ENCODE measurements at places on chromosomes 13 and 19.

DNA sequence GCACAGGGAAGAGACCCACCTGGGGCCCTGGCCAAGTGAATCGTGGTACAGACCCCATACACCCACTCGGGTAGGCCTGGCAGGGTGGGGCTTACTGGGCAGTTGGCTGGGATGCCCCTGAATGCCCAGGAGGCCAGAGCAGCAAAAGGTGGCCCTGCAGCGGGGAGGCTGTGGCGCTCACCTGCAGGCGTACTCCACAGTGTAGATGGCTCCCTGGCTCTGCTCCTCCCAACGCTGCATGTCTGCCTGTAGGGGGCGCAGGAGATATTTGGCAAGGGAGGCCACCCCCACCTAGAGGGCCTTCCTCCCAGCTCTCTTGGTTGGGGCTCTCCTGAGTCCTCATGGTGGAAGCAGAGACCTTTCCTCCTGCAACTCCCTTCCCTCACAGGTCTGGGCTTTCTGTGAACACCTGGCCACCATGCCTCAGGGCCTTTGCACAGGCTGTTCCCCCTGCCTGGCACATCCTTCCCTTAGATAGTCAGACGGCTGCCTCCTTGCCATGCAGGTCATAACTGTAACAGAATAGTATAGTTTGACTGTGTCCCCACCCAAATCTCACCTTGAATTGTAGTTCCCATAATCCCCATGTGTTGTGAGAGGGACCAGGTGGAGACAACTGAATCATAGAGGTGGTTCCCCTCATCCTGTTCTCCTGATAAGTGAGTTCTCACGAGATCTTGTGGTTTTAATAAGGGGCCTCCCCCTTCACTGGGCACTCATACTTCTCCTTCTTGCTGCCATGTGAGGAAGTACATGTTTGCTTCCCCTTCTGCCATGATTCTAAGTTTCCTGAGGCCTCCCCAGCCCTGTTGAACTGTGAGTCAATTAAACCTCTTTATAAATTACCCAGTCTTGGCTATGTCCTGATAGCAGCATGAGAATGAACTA lies 5.9 kb downstream of the BORCS8 start:
- DNase-seq: peak; percentile 50

GRCh38 chr19:39098365-39099269 lies 14.4 kb downstream of the ACP7 start:
- no peak for DNase-seq

GRCh38 chr13:54637366-54637765 lies 1608.8 kb downstream of the OLFM4 start:
- no peak for DNase-seq

- no peak for DNase-seq
Observed at GRCh38 chr19:53823380-53824120, 564 bp downstream of the NLRP12 start.

DNA sequence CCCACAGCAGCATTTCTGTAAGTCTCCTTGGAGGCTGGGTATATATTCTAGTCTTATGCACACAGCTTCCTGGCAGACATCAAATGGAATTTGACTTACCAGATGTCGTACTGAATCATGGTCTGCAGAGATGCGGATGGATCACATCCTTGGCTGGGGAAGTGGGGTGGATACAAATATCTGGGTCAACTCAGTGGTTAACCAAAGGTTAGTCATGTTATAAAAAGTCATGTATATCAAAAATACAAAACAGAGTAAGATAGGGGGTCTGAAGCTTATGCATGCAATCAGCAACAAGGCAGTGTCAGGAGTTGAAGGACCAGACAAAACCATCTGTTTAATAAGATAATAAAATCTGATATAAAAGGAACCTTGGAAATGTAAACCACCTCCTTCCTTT lies 61.9 kb downstream of the WASF3 start:
- no peak for DNase-seq

GRCh38 chr13:50549221-50549942 lies 294.1 kb downstream of the DLEU7 start:
- DNase-seq: no peak

GRCh38 chr13:47903836-47904235 lies 97.2 kb downstream of the SUCLA2 start:
- no peak for DNase-seq

DNA sequence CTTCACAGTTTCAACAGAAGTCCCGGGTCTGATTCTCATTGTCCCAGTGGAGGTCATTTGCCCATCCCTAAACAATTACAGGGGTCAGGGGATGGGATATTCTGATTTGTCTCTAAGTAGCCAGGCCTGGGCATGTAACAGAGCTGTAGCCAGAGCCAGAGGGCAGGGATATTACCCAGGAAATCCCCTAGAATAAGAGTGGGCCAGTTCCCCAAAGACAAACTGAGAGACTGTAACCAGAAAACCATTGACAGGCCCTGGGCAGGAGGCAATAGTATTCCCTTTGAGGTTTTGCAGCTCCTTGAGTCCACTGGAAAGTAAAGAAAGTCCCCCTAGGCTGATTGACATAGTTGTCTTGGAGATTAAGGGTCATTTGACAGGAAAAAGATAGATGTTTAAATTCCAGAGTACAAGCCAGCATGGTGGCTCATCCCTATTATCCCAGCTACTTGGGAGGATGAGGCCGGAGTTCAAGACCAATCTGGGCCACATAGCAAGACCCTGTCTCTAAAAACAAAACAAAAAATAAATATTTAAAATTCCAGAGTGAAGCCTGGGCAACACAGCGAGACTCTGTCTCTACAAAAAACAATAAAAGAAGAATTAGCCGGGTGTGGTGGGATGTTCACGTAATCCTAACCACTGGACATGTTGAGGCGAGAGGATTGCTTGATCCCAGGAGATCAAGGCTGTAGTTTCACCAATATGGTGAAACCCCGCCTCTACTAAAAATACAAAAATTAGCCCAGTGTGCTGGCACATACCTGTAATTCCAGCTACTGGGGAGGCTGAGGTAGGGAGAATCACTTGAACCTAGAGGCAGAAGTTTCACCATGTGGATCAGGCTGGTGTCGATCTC lies 1.9 kb upstream of the SDHAF1 start:
- DNase-seq: no peak

- no peak for DNase-seq
Observed at GRCh38 chr19:21680026-21680425, 87.4 kb downstream of the ZNF100 start.

- DNase-seq: no peak
Observed at GRCh38 chr13:37340901-37341670, 235.6 kb upstream of the CSNK1A1L start.

- DNase-seq: no peak
Observed at GRCh38 chr13:24747248-24748060, 16.5 kb upstream of the RNF17 start.

DNA sequence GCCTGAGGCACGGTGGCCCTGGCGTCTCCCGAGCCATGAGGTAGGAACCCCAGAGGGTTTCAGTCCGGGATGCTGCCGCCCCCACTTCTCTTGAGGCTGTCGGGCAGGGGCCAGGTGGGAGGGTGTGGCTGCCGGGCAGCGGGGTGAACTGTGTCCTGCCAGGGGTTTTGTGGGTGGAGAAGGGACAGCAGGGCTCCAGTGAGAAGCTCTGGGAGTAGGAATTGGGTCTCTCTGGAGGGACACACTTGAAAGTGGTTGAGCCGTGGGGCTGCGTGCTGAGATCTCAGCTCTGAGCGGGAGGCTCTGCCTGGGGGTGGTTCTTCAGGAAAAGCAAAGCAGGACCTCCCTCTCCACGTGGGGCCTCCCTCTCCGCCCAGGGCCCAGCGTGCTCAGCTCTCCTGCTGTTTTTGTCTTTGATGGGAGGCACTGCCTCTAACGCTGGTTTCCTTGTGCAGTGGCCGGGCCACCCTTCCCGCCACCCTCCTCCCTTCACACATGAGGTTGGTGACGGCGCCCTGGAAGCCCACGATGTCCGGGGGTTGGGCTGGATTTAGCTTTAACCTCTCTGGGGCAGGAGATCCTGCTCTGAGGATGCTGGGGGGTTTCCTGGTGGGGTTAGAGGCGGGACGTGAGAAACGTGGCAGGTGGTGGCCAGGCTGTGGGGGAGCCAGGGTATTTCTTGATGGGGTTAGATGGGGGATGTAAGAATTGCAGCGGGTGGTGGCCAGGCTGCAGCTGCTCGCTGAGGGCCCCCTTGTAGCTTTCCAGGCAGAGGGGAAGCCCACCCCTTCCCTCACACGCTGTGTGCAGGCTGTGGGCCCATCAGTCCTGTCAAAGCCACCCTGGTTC lies 15.3 kb upstream of the ZNF554 start:
- no peak for DNase-seq

- no peak for DNase-seq
Observed at GRCh38 chr13:79427883-79428282, 21.8 kb upstream of the RBM26 start.

- DNase-seq: no peak
Observed at GRCh38 chr13:21235174-21235573, 58.7 kb downstream of the MRPL57 start.

DNA sequence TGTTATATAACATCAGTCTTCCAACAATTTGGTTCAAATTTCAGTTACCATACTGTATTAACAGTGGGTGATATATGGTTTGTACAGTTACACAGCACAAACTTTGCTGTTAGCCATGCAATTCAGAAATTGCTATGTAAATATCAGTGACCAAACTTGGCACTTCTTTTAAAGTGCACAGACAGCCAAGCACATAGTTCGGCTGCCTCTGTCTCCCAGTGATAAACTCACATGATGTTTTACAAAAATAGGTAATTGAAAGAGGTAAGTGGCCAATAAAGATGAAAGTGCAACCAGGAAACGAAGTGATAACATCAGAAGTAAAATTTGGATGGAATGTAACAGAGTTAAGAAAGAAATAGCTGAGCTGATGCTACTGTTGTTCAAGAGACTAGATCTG lies 143.9 kb downstream of the PCDH9 start:
- DNase-seq: no peak

GRCh38 chr13:95924389-95924994 lies 128.7 kb downstream of the UGGT2 start:
- no peak for DNase-seq

DNA sequence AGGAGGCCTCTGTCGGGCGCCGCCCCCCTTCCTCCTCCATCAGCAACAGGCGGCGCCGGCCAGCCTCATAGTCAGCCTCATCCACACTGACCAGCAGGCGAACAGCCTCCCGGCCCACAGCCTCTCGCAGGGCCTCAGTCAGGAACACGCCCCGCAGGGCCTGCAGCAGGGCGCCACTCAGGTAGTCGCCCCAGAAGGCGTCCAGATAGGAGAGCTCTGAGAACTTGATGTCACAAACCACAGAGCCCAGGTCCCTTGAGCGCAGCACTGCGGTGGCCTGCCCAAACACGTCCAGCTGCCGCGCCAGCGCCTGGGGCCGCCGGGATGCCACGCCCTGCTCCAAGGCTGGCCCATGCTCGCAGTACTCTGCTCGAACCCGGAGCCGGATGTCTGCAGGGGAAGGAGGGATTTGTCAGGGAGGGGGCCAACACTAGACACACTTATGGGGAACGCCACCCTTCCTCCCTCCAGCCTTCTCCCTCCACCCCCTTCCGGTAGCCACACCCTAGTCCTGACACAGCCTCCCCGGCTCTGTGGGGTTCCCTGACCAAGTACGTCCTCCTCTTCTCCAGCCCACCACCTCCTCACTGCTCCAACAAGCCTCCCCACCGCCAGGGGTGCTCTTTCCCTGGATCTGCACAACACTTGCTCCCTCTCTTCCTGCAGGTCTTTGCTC lies 17.9 kb downstream of the DEDD2 start:
- DNase-seq: no peak

DNA sequence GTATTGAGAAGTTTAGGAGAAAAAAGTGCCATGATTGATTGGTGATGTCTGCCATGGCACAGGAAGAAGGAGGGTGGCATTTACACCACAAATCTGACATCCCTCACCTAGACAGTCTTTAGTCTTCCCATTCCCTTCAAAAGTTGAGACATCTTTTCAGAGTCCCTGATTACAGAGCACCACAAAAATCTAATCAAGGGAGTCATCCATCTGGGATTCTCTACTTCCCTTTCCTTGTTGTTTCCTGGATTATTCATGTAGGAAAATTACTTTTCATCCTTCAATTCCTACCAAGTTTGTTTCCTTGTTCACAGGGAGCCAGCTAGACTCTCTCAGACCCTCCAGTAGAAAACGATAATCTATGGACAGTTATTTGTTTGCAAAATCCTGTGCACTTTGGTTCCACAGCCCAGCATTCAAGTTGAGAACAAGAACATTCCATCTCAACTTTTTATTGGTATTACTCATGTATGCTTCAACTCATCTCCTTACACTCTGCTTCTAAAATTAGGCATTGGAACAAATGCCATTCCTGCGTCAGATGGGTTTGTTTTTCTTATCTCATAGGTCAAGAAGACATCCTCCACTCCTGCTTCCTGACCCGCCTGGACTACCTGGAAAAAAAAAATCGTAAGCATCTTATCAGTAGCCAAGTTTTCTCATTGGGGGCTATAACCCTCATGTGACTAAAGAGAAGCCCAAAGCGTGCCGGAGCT lies 259.9 kb downstream of the FOXO1 start:
- no peak for DNase-seq

DNA sequence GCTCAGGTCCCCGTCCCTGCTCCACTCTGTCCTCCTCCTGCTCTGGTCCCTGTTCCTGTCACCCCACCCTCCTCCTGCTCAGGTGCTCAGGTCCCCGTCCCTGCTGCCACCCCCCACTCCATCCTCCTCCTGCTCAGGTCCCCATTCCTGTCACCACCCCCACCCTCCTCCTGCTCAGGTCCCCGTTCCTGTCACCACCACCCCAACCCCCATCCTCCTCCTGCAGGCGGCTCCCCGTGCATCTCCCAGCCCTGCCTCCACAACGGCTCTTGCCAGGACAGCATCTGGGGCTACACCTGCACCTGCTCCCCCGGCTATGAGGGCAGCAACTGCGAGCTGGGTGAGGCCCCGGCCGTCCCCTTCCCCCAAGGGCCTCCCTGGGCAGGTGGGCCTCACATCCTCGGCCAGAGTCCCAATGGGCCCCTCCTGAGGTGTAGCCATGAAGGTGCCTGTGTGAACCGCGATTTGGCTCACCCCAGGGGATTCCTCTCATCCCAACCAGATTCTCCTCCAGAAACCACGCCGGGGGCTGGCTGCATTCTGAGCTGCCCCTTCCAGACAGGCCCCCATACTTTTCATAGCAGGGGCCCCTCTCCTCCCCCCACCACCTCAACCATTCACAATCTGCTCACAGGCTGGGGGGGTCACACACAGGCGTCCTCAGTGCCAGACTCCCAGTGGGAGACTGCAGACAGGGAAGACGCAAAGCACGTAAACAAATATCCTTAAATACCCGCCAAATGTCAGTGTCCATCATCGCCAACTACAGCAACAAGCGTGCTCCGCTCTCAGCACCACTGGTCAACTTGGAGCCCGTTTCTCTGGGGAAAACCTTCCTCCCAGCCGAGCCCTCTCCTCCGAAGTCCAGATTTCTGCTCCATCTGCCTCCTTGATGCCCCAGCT lies 4.6 kb downstream of the PROZ start:
- no peak for DNase-seq

GRCh38 chr19:38702278-38702677 lies 42.0 kb downstream of the CAPN12 start:
- no peak for DNase-seq

- no peak for DNase-seq
Observed at GRCh38 chr13:39249982-39250381, 211.7 kb downstream of the NHLRC3 start.

DNA sequence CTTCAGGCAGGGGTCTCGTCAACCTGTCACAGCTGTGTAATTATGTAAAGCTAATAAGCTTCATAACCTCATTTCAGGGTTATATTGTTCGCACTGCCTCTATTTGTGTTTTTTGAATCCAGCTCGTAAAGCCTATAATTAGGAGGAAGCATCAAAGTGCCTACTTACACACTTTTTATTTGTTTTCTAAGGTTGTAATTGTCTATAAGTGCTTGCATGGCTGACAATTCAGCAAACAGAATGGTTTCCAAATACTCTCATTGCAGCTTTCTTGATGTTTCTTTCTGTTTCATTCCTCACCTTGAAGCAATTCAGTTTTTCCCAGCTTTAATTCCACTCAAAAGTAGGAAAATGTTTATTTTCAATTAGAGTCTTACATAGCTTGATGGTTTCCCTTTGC lies 336.3 kb downstream of the HS6ST3 start:
- no peak for DNase-seq

Data from stimulated activated CD4-positive, alpha-beta T cell treated with anti-CD3 and anti-CD28 coated beads, Interleukin-2, amount 100 ng/mL, for 4 hours (primary cell).